ENCODE measurements at places on chromosomes 5 and 9.

DNA sequence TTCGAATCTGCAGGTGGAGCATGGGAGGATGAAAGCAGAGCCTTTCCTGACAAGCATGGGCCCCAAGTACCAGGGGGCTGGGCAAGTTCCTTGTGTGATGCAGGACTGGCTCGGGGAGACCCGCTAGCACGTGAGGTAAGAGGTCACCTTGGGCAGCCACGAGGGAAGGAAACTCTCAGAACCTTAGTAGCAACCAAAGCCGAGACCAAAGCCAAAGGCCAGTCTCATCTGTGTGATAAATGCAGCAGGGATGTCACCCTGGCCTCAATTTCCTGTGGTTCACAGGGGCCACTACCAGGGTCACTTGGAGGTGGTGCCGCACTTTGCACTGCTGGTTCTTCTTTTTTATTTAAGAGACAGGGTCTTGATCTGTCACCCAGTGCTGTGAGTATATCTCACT is 39.5 kb downstream of the PRRT1B start:
- no peak for DNase-seq

DNA sequence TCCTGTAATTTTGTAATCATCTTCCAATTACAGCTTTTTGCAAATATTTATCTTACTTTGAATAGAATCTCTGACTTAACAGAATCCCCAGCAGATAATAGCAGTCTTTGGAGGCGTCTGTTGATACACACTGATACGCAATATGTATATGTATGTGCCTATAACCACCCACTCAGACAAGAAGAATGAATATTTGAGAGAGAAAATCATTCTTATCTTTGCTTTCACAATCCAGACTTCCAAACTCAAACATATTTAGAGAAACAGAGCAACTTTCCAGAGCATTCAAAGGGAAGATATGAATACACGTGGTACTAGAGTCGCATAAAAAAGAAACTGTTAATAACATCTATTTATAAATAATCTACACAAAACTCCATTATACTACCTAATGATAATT is 6.1 kb downstream of the RORB start:
- DNase-seq, result no peak

DNA sequence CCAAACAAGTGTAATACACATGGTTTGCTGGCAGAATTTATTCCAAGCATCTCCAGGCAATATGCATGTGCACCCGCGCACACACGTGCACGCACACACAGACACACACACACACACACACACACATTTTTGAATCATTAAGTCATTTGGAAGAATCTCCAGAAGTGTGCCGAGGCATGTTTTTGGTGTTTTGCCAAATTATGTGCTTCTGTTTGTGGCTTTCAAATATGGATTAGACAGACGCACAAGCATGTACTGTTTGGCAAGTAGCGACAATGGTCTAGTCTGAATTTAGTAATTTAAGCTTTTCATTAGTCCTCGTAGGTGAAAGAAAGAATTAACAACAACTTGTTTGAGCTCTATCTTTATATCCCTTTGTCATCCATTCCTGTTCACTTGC is 36.7 kb downstream of the NFIB start:
- peak; percentile 13 for DNase-seq

GRCh38 chr5:119342406-119342805 is 13.4 kb upstream of the TNFAIP8 start:
- no peak for DNase-seq

GRCh38 chr9:122816163-122816867 is 12.1 kb downstream of the PDCL start:
- DNase-seq, result no peak

DNA sequence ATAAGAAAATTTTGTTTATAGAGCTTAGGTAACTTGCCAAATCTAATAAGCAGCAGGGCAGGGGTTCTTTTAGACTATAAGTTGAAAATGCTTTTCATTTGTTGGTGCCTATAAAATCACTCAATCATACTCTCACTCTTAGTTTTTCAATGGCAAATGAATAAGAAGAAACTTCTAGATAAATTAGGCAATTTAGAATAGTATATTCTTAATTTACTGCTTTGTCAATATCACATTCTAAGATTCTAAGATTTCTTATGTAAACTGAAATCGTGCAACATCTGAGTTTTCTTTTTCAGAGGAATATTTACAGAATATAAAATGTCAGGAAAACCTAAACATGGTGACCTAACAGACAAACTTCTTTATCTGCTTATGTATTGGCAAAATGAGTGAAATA is 849.0 kb downstream of the DTWD2 start:
- no peak for DNase-seq

DNA sequence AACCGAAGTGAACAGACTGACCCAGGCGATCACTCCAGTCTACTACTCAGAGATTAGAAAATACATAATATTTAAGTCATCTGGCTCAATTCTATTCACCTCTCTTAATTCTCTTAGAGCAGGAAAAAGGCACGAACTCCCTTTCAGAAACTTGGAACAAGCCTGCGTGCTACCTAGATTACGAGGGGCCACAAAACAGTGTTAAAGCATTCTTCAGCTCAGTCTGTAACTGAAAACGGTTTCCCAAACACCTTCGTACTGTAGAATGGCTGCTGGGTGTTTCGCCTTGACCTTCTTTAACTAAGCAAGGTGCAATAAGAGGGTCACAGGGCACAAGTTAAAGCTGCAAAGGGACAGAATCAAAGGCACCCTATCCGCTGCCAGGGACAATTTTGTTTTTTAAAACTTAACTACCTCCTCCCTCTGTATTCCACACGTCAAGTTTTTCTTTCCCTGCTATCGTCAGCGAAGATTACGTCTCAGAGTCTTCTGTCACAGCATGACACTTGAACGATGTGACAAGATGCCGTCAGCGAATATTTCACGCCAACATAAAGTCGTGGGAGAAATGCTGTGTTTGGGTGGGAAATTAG is 687 bp downstream of the LYSMD3 start:
- DNase-seq, result no peak

GRCh38 chr5:135131801-135132680 is 98.0 kb upstream of the PITX1 start:
- DNase-seq, result no peak

GRCh38 chr5:149060325-149060724 is 2.5 kb downstream of the SH3TC2 start:
- peak; percentile 40 for DNase-seq

DNA sequence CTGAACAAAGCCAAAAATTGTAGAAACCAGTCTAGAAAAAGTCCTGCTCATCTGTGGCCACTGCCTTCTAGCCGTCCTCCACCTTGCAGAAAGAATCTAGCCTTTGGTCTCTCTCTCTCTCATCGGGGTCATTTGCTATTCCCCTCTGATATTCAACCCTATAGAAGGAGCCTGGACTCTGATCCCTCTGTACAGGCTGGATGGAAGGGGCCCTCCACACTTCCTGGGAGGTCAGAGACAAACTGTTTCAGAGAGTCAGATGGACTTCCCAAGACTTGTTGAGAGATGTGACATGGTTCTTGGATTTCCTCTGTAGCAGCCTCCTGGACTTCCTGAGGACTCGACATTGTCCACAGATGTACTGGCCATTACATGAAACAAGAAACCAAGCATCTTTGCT is 85.0 kb upstream of the RUSC2 start:
- DNase-seq, result no peak

- DNase-seq, result peak; percentile 3
These were observed 974 bp downstream of the C9orf40 start for GRCh38 chr9:74951725-74952151.

Data from GM04504 (cell line).